Dorsolateral prefrontal cortex (tissue), 122 donors: ENCODE measurements at places on chromosomes 16 and 17. TPM values are rescaled to one million over a fixed set of nuclear protein-coding genes. Genes with fewer than 3 reads are reported as not detected.
A peak's percentile ranks its signal among the peaks of the same experiment; 100 is the strongest.

DNA sequence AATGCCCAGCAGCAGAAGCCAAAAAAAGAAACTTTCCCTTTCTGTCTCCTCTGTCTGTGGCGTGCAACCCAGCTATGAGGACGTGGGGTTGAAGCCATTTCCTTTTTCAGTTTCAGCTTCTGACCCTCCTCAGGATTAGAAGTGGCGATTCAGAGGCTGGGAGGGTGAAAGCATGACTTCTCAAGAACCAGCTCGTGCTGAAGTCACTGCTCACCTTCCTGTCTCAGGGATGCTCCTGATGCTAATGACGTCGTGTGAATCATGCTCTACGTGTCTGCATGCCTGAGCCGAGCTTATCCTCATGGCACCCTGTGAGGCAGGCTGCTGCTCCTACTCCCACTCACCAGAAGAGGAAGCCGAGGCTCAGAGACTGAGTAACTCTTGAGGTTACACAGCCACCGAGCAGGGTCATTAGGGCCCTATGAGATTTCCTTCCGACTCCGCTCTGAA is 5.7 kb upstream of the LPO start:
- no peak for DNase-seq

DNA sequence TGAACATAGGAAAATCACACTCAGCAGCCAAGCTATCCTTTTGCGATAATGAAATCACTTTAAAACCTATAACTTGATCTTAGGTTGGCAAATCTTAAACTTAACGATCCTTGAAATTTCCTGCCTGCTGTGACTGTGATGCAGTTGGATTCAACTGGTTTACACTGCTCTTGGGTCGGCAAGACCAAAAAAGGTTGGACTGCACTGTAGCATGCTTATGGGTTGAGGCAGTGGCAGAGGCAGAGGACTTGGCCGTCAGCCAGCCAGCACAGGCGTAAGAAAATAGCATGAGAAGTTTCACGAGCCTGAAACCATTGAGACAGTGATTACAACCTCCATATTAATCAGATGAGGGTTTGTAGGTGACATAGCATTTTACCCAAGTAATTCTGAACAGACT is 21.4 kb downstream of the WSB1 start:
- peak; percentile 65 for DNase-seq

DNAI2 gene
- total RNA-seq = not detected

ADGRG3 gene
- 0.50 TPM for total RNA-seq

CSH1 gene
- total RNA-seq = not detected
